Right atrium auricular region (tissue), 2 donors: ENCODE measurements at places on chromosomes 4 and X. TPM values are rescaled to one million over a fixed set of nuclear protein-coding genes. Genes with fewer than 3 reads are reported as not detected.
A peak's percentile ranks its signal among the peaks of the same experiment; 100 is the strongest.

Gene F9
- total RNA-seq: not detected

DNA sequence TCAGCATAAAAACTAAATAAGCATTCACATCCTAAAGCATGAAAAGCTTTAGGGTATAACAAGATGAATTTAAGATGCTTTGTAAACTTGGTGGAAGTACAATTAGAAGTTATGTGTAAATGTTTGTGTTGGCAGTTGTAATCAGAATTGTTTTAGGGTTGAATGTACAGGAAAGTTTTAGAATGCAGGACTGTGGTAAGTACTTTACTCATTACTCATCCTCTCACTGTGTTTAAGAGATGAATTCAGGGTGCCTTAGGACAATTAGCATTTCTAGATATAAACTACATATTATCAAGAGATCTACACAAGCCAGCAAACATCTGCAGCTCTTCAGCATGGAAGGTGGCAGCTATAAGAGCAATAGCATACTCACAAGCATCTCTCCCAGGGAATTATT is 77.5 kb upstream of the ELOVL6 start:
- no peaks in the 10 kb centered on the region for H3K4me1 ChIP-seq
- H3K27ac ChIP-seq: no peak overlapping the region
- no peak for DNase-seq

DNA sequence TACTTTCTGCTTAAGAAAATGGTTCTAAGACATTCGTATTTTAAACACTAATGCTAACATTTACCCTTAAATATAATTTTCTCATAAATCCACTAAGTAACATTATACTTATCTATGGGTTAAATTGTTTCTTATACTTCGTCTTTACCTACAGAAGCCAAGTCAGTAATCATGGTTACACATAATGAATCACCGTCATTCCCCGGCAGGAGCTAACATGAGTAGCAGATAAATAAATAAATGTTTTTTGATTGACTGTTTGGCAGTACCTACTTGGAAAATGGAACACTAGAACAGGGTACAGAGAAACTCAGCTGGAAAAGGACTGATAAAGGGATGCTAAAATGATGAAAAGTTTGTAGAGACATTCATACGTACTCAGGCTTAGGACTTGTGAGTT is 430.4 kb downstream of the ACTRT1 start:
- H3K27ac ChIP-seq: no peak overlapping the region
- no peak for DNase-seq
- H3K4me3 ChIP-seq: no peak overlapping the region
- no peaks in the 10 kb centered on the region for H3K36me3 ChIP-seq
- no peaks in the 10 kb centered on the region for H3K4me1 ChIP-seq

Gene ANXA5
- 186 TPM for total RNA-seq

Gene RADX
- 1.8 TPM for total RNA-seq

Gene AWAT1
- total RNA-seq: not detected

GRCh38 chr4:5399790-5400421 is 308.5 kb downstream of the EVC2 start:
- no peak overlapping the region for H3K4me3 ChIP-seq
- no peaks in the 10 kb centered on the region for H3K27me3 ChIP-seq
- no peak overlapping the region for H3K27ac ChIP-seq
- DNase-seq: no peak
- H3K36me3 ChIP-seq: no peaks in the 10 kb centered on the region

Gene DSPP
- not detected for total RNA-seq

Gene HPGDS
- total RNA-seq: not detected

DNA sequence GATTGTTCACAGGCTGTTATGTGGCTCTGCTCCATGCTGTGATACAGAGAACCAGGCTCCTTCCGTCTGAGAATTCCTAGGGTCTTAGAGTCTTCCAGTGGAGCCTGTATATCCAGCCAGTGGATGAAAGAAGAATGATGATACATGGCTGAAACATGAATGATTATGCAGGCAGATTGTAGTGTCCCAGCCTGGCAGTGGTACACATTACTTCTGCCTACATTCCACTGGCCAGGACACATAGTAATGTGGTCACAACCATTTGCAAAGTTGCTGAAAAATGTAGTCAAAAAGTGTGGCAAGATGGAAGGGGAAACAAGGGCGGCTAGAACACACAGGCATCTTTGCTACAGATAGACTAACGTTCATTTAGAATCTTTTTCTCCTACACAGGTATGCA is 4.5 kb upstream of the GBA3 start:
- no peak overlapping the region for H3K4me3 ChIP-seq
- DNase-seq: no peak
- H3K27me3 ChIP-seq: no peaks in the 10 kb centered on the region
- no peaks in the 10 kb centered on the region for H3K36me3 ChIP-seq

- H3K27me3 ChIP-seq: no peaks in the 10 kb centered on the region
- DNase-seq: no peak
- H3K4me1 ChIP-seq: no peaks in the 10 kb centered on the region
- H3K27ac ChIP-seq: no peak overlapping the region
Measured at GRCh38 chrX:26558719-26559386, 342.9 kb downstream of the MAGEB5 start.

DNA sequence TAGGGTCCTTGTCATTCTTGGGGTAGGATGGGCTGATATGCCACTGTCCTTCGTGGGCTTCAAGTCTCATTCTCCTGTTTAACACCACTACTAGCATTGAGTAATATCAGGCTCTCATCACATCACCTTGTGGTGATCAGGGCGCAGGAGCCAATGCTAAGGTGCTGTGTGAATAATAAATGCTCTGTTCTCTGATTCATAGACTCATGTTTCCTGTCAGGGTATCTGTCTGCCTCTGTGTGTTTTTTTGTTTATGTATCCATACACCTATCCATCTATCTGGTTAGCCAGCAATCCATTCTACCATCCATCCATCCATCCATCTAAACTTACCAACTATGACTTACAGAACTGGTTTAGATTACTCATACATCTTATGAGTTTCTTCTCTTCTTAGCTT is 525.1 kb upstream of the ATOH1 start:
- no peaks in the 10 kb centered on the region for H3K27me3 ChIP-seq
- H3K4me1 ChIP-seq: no peaks in the 10 kb centered on the region
- H3K36me3 ChIP-seq: no peaks in the 10 kb centered on the region
- H3K4me3 ChIP-seq: no peak overlapping the region

- no peaks in the 10 kb centered on the region for H3K27me3 ChIP-seq
- H3K36me3 ChIP-seq: no peaks in the 10 kb centered on the region
- no peak overlapping the region for H3K4me3 ChIP-seq
- H3K27ac ChIP-seq: peak overlapping the region; percentile 9
- no peak for DNase-seq
Measured at GRCh38 chrX:10174810-10175209, 18.0 kb downstream of the CLCN4 start.

GRCh38 chrX:56279863-56280262 is 47.7 kb downstream of the KLF8 start:
- no peak for DNase-seq
- H3K4me3 ChIP-seq: no peak overlapping the region
- H3K4me1 ChIP-seq: no peaks in the 10 kb centered on the region
- no peaks in the 10 kb centered on the region for H3K36me3 ChIP-seq
- H3K27ac ChIP-seq: no peak overlapping the region
- H3K27me3 ChIP-seq: no peaks in the 10 kb centered on the region

DNA sequence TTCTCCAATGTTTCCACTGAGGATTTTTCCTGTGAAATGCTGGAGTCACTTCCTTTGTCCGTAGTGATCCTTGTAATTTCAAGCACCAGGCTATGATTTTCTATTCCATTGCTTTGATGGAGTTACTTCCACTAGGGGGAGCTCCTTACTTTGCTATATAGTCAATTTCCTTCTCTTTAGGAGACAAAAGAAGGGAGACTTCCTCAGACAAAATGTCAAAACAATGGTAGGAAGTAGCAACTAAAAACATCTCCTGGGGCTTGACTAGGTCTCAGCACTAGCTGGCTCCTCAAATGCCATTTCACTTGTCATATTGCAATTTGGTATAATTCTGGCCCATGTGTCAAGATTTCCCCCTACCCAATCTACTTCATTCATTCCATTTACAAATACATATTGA is 24.1 kb downstream of the ZCCHC12 start:
- no peaks in the 10 kb centered on the region for H3K27me3 ChIP-seq
- H3K4me1 ChIP-seq: no peaks in the 10 kb centered on the region
- DNase-seq: no peak
- H3K4me3 ChIP-seq: no peak overlapping the region
- H3K36me3 ChIP-seq: no peaks in the 10 kb centered on the region

GRCh38 chr4:37890801-37891259 is at the start of gene TBC1D1:
Gene TBC1D1, plus strand, starts transcription at chr4:37891084. Its CDS starts 11,012 bp downstream, at chr4:37902096.
- DNase-seq: no peak
- peaks cover 37% of the 10 kb centered on the region for H3K4me1 ChIP-seq
- H3K27ac ChIP-seq: peak within 1 kb of the TSS; percentile 95
- no peaks in the 10 kb centered on the region for H3K36me3 ChIP-seq

DNA sequence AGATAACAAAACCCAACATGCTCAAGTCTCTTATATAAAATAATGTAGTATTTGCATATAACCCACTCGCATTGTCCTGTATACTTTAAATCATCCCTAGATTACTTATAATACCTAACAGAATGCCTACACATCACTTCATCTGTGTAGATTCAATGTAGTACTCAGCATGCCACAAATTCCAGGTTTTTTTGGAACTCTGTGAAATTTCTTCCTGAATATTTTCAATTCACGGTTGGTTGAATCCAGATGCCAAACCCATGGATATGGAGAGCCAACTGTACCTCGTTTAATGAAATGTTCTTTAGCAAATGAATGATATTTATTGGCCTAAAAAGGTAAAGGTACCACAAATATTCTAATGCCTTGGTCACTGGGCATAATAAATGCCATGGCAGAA is 24.8 kb downstream of the CCNI start:
- no peak overlapping the region for H3K27ac ChIP-seq
- no peaks in the 10 kb centered on the region for H3K4me1 ChIP-seq
- no peak overlapping the region for H3K4me3 ChIP-seq
- peaks cover 89% of the 10 kb centered on the region for H3K36me3 ChIP-seq
- no peak for DNase-seq
- H3K27me3 ChIP-seq: no peaks in the 10 kb centered on the region

DNA sequence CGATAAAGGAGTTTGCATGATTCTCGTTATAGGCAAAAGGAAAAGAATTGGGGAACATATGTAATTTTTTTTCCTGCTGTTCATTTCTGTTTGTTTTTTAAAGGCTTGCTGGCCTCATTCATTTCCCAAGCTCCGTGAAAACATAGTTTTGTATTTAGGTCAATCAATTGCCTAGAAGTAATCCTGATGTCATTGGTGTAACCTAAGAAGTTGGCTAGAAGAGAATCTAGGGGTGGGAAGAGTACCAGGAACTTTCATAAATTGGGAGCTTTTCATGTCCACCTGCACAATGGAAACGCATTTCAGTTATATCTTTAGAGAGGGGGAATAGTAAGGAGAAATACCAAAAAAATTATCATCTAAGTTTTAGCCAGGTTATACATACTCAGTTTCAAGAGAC is 3.8 kb downstream of the RAPGEF2 start:
- H3K4me3 ChIP-seq: no peak overlapping the region
- H3K27me3 ChIP-seq: no peaks in the 10 kb centered on the region
- no peak overlapping the region for H3K27ac ChIP-seq
- no peaks in the 10 kb centered on the region for H3K36me3 ChIP-seq

DNA sequence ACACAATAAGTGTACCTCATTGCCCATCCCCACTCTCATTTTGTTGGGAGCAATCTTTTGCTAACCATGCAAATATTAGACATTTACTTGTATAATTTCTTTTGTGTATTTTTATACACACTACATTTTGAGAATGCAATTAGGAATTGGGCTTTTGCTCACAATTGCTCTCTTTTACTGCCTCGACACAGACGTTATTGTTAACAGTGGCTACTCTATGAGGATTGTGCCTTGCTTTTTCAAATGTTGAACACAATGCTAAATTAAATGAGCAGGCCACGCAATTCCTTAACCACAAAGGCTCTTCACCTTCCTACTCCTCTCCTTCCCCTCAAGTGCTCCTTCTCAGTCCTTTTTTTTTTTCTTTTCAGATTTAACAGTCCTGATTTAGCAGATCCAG is 42.8 kb upstream of the HPF1 start:
- no peak overlapping the region for H3K4me3 ChIP-seq
- no peaks in the 10 kb centered on the region for H3K27me3 ChIP-seq
- no peak overlapping the region for H3K27ac ChIP-seq
- no peaks in the 10 kb centered on the region for H3K36me3 ChIP-seq
- H3K4me1 ChIP-seq: no peaks in the 10 kb centered on the region
- DNase-seq: no peak

DNA sequence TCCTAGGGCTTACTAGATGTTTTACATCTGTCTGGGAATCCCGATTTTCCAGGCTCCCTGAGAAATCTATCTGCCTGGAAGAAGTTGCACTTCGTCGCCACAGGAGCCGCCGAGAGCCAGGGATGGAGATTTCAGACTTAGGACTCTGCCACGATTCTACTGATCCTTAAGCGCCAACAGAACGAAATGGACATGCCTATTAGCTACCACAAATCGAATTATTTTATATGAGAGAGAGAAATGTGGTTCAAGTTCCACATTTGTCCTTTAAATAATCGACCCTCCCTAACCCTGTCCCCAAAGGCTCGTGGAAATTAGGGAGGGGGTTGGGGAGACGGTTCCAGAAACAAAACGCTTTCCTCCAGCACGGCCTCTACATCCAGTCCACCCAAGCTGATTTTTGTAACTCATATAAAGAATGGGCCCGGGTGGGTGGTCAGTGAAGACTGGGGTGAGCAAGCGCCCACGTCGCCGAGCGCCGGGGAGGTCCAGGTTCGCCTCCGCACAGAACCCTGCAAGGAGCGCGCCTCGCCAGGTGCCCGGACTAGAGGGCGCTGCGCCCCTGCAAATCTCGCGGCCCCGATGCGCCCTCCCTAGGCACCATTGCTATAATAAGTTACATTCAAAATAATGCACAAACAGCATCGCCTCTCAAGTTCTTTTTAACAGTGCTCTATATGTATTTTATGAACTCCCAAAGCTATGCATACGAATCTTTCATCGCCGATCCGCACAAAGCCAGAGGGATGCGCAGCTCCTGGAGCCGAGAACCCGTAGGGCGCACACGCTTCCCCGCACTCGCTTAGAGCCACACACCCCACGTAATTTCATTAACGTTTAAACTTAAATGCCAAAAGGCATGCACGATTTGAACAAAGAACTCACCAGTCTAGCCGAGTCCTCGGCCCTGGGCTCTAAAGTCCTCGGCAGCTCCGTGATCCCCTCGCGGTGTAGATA is 2.1 kb upstream of the FAT1 start:
- H3K27ac ChIP-seq: peak overlapping the region; percentile 92
- DNase-seq: peak; percentile 78
- peaks cover 21% of the 10 kb centered on the region for H3K4me1 ChIP-seq
- H3K4me3 ChIP-seq: peak overlapping the region; percentile 76
- H3K27me3 ChIP-seq: no peaks in the 10 kb centered on the region
- H3K36me3 ChIP-seq: no peaks in the 10 kb centered on the region

DNA sequence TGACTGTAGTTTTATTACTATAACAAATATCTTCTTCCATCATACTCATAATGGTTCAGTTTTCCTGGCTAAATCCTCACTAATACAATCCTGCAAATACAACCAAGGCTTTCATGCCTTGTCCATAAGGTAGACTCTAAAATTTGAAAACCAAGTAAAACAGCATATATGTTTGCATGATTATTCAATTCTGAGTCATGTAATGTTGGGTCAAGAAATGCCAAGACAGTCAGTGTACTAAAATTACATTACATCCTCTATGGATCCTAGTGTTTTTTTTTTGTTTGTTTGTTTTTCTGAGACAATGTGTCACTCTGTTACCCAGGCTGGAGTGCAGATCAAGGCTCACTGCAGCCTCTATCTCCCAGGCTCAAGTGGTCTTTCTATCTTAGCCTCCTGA is 38.6 kb upstream of the TEX13D start:
- DNase-seq: no peak
- H3K36me3 ChIP-seq: no peaks in the 10 kb centered on the region
- H3K4me1 ChIP-seq: no peaks in the 10 kb centered on the region
- no peak overlapping the region for H3K27ac ChIP-seq

GRCh38 chrX:108165383-108166111 is 74.0 kb downstream of the ATG4A start:
- H3K36me3 ChIP-seq: no peaks in the 10 kb centered on the region
- H3K4me1 ChIP-seq: no peaks in the 10 kb centered on the region
- DNase-seq: no peak
- no peak overlapping the region for H3K27ac ChIP-seq

Gene HMX1
- not detected for total RNA-seq

Gene FAM13A
- 8.1 TPM for total RNA-seq
